GM12878 (cell line): ENCODE measurements at places on chromosomes 4 and X. TPM values are rescaled to one million over a fixed set of nuclear protein-coding genes. Genes with fewer than 3 reads are reported as not detected.

GPM6B gene
- polyA plus RNA-seq = 1.9 and 2.6 TPM in 2 replicates

DNA sequence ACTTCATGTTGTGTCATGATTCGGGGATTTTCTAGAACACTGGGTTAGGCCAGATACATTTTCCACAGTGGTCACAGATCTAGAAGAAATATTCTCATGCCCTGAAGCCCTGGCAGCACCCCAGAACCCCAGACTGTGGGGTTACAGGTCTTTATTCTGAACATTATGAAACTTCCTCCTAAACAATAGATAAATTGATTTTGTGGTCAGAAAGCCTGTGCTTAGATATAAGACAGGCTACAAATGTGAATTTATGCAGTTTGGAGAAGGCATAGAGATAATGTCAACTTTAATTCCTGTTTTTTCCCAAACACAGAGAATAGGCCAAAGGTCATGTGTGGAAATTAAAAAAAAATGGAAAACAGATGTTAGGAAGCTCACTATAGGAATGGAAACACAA is 492.9 kb downstream of the SPRY1 start:
- no peak for DNase-seq

GRCh38 chr4:98151145-98151924 is 8.1 kb upstream of the STPG2 start:
- no peak for DNase-seq

BRS3 gene
- not detected in 2 replicates for polyA plus RNA-seq

- DNase-seq = no peak
Observed at GRCh38 chr4:182662551-182662950, 254.6 kb downstream of the DCTD start.

DNA sequence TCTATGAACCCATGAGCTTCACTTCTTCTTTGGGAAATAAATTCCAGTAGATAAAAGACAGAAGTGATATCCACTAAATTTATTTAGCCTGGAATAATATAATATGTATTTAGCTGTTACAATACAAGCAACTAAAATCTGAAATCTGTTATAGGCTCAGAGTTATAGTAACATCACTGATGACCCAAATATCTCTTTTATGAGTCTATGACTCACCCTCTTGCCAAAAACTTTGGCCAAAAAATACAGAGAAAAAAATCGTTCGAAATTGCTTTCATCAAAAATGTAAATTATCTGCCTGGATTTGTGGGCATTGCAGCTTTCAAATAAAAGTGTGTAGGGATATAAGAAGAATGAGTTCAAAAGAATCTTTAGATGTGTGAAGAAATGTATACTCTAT is 89.4 kb upstream of the DKK2 start:
- DNase-seq = no peak

DNA sequence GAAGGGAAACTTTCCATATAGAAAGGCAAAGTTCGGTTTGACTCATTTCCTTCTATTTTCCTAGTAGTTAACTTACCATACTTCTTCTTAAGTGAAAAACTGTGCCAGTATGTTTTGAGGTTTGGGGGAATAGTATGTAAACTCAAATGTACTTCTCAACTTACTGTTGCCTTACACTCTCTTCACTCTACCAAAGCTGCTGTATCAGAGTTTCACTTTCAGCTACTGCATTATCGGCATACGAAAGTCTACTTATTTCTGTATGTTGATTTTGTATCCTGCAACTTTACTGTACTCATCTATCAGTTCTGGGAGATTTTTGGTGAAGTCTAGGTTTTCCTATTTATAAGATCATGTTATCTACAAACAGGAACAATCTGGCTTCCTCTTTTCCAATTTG is 932.7 kb downstream of the FAT4 start:
- DNase-seq = no peak

GRCh38 chr4:637536-638280 is 12.3 kb downstream of the PDE6B start:
- DNase-seq = no peak

GRCh38 chr4:142164767-142165500 is 528.6 kb downstream of the IL15 start:
- no peak for DNase-seq

DNA sequence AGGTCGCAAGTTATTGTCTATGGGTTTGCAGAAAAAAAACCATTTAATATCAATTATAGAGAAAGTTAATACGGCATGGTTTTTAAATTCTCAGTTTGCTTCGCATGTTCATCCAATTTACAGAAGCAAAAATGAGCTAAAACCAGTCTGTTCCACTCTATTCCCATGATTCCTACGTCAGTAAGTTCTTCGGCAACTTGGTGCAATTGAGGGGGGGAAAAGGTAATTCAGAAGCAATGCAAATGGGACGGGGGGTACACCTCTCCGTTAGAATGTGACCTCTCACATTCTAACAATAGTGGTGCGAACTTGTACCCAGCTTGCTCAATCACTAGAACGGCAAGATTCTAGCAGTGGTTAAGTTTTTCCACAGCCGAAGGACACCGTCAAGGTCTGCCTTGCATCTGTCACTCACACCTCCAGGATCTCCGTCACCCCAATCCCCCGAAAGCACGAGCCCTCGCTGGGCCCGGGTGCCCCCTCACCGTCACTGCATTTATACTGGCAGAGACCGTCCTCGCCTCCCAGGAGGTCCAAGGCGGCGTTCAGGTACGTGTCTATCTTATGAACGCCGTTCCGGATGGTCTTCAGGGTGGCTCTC is 653 bp downstream of the PLA2G12A start:
- no peak for DNase-seq
